Urinary bladder (tissue), 4 donors: ENCODE measurements at places on chromosomes 1 and 21. TPM values are rescaled to one million over a fixed set of nuclear protein-coding genes. Genes with fewer than 3 reads are reported as not detected.

DNA sequence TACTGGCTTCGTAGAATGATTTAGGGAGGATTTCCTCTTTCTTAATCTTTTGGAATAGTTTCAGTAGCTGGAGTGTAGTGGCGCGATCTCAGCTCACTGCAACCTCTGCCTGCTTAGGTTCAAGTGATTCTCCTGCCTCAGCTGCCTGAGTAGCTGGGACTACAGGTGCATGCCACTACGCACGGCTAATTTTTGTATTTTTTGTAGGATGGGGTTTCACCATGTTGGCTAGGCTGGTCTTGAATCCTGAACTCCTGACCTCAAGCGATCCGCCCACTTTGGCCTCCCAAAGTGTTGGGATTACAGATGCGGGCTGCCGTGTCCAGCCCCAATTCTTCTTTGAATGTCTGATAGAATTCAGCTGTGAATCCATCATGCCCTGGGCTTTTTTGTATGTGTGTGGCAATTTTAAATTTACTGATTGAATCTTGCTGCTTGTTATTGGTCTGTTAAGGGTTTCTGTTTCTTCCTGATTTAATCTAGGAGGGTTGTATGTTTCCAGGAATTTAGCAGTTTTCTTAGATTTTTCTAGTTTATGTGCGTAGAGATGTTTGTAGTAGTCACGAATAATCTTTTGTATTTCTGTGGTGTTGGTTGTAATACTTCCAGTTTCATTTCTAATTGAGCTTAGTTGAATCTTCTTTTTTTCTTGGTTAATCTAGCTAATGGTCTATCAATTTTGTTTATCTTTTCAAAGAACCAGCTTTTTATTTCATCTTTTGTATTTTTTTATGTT, 15.3 kb downstream of the MAN1C1 start:
- no peak for DNase-seq

- no peak for DNase-seq
Measured at GRCh38 chr1:102183711-102184110, 187.0 kb upstream of the OLFM3 start.

Gene IRF6
- total RNA-seq: 25.0 TPM

Gene BRWD1
- 195 TPM for total RNA-seq

Gene SLC5A9
- 0.16 TPM for total RNA-seq

Gene KRTAP21-2
- total RNA-seq: not detected

- no peak for DNase-seq
Measured at GRCh38 chr21:41564871-41565274, 56.9 kb upstream of the TMPRSS2 start.

Gene SELL
- 5.1 TPM for total RNA-seq

Gene NGF
- total RNA-seq: 5.8 TPM

DNA sequence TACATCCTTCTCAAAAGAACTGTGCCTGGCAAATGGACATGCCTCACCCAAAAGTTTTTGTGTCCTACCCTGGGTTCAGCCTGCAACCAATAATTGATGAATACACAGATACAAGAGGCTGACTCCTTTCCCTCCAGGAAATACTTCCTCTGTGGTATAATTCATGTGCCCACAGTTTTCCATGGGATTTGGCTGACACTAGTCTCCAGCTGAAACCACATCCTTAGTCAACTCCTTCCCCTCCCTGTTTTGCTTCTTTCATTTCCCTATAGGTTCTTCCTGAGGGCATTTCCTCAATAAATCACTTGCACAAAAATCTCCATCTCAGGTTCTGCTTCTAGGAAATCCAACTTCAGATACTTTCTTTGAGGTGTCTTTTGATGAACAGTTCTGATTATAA, 436.6 kb upstream of the C1orf87 start:
- no peak for DNase-seq
